ENCODE measurements at places on chromosomes 6 and 20. TPM values are rescaled to one million over a fixed set of nuclear protein-coding genes. Genes with fewer than 3 reads are reported as not detected.

DNA sequence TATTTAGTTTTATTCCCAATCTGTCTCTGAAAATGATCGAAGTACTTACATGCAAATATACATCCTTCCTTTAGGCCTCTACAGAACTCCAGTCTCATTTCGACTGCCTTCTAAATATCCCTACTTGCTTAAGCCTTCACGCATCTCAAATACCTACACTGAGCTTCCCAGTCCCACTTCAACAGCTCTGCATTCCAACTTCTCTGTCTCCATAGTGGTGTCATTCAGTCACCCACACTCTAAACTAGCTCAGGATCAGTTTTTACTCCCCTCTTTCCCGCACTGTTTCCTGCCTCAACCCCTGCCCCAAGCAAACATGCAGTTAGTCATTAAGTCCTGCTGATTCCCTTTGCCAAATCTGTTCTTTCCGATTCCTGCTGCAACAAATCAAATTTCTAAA is 91.8 kb upstream of the PREP start:
- no peak for DNase-seq

- no peak for DNase-seq
These were observed 26.5 kb downstream of the NKAIN2 start for GRCh38 chr6:123830120-123830519.

GRCh38 chr20:39829661-39830060 is 859.4 kb downstream of the MAFB start:
- DNase-seq, result no peak

GRCh38 chr6:164741938-164742451 is 567.4 kb downstream of the C6orf118 start:
- no peak for DNase-seq

DNA sequence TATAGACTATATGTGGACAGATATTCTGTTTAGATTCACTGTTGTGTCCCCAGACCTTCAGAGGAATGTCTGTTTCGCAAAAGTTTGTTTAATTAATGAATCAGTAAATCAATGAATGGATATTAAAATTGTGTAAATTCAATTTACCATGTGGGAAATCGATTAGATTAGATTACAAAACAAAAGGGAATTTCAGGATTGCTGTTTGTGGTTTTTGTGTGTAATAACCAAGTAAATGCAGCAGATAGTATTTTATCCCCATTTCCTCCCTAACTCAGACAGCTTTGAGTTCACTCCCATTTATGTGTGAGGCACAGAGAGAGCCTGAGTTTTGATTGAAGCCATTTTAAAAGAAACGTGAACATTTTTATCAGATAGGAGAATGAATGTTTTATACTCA is 214.8 kb downstream of the ADGB start:
- DNase-seq, result no peak

GRCh38 chr6:166076625-166077024 is 91.0 kb downstream of the TBXT start:
- no peak for DNase-seq

DNA sequence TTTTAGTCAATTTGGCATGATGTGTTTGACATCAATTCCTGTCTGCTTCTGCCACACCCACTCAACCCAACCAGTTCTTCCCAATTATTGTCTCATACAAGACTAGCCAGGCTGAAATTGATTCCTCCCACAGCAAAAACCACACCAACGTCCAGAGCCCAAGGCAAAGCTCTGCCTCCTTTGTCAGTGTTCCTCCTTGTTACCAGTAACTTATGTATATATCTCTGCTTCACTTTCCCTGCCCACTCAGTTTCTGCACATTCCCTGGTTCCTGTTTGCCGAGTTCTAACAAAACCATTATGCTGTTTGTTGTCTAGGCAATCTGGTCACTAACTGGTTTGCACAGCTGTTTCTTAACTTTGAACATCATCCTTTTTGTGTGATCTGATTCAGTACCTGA is 547.9 kb upstream of the PTCHD4 start:
- no peak for DNase-seq

DNA sequence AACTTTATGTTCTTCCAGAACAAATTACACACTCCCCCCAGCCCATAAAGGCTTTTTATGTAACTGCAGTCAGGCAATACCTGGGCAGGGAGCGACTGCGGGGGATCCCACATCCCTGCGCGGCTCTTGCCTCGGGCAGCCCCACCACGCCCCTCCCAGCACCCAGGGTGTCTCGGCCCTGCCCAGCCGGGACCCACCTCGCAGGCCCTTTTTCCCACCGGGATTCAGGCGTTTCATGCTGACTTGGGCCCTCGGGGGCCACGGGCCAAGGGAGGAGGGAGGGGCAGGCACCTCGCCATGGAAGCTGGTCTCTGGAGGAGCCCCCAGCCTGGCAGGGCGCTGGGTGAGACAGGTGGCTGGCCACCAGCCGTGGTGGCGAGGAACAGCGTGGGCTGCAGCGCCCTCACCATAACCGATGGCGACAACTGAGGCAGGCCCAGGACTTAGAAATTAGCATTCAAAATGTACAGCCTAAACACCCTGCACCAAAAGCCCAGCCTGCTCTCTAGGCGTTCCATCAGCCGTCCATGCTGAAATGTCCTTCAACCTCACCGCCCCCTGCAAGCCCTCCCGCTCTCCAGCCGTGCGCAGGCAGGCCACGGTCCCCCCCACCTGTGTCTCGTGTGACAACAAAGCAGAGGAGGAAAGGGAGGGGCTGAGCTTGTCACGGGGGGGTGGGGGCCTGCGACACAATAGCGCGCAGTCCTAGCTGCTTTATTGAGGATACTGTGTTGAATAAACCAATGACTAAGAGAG is 15.1 kb upstream of the FOXC1 start:
- DNase-seq, result no peak

DNA sequence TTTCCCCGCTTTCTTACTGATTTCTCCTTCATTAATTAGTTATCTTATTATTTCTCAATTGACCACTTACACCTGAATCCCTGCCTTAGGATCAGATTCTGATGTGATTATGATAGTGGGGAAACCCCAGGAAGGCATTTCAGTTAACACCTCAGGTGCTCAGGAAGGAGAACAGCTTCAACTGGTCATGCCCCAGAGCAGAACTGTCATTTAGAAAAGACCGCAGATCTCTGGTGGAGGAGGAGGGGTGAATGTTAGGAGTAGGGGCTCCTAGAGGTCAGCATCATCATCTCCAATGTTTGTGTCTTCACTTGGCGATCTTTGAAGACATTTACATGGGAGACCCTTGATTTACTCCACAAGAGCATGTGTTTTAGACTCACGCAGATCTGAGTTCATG is 44.5 kb downstream of the PROKR2 start:
- DNase-seq, result no peak

- DNase-seq, result no peak
These were observed 39.7 kb upstream of the SUPT3H start for GRCh38 chr6:45417436-45417835.

DNA sequence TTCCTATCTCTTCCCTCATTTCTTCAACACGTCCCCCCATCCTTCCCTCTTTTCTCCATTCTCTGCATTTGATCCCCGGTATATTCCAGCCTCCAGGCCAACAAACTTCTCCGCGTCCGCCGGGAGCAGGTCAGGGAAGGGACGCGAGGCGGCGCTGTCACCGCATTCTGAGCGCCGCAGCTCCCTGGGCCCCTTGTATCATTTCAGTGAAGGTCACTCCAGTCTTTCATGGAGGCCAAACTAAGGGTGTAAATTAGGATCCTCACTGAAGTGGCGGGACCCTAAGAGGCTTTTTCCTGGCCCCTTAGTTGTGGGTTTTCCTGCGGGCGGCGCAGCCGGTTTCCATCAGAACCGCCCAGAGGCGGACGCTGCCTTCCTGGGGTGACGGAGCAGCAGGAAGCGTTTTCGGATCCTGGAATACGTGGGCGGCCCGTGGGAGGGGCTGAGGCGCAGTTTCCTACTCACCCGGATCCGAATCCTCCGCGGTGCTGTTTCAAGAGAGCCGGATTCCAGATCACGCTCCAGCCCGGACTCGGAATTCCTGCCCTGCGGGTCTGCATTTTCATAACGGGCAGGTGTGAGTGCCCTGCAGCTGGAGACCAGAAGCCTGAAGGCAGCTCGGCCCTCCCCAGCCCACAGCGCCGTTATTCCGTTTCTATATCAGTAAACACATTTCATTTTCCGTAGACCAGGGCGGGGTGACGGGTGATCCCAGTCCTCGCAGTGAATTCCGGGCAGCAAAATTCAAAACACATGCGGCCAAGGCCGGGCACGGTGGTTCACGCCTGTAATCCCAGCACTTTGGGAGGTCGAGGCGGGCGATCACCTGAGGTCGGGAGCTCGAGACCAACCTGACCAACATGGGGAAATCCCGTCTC is 3.6 kb upstream of the MICA start:
- peak; percentile 97 for DNase-seq

GRCh38 chr6:75308250-75308988 is 23.8 kb upstream of the TMEM30A start:
- DNase-seq, result no peak

GRCh38 chr20:41615676-41616075 is 2.5 kb downstream of the CHD6 start:
- DNase-seq, result no peak

DNA sequence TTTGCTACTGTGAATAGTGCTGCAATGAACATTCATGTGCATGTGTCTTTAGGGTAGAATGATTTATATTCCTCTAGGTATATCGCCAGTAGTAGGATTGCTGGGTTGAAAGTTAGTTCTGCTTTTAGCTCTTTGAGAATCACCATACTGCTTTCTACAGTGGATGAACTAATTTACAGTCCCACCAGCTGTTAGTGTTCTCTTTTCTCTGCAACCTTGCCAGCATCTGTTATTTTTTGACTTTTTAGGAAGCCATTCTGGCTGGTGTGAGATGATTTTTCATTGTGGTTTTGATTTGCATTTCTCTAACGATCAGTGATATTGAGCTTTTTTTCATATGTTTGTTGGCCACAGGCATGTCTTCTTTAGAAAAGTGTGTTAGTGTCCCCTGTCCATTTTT is 40.0 kb downstream of the PLG start:
- no peak for DNase-seq

- no peak for DNase-seq
These were observed 33.4 kb downstream of the BMP6 start for GRCh38 chr6:7759320-7759719.

DNA sequence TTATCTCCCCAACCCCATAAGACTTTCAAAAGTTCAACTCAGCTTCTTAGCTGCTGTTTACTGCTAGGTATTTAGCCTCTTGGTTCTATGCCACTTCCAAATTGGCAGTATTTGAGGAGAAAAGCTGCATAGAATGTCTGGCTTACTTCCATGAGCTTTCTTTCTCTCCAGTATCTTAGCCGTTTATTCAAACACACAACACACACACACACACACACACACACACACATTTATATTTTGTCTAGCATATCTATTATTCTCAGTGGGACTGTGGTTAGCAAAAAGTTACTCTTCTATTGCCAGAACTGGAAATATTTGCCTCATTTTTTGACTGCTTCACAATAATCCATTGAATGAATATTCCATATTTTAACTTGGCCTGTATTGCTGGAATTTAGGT is 634.2 kb upstream of the IMPG1 start:
- no peak for DNase-seq

DNA sequence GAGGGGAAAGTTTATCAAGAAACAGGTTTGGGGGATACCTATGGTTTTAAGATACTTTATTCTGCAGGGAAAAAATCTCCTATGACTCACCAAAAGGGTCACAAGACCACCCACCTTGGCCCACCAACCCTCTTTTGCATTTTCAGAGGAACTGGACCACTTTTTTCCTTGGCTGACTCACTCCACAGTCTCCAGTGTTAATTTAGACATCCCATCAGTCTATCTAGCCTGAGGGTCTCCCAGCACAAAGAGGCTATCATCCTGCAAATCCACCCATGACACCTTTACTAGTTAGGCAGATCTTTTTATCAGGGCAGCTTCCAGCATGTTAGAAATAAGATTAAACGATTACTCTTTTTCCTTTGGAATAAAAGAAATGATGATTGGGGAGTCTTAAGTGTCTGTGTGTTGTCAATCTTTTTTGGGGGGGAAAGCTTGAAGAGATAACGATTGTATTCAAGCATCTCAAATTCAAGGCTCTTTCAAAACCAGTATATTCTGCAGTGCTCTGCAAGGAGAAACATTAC is 138.1 kb upstream of the RIN2 start:
- no peak for DNase-seq

DNA sequence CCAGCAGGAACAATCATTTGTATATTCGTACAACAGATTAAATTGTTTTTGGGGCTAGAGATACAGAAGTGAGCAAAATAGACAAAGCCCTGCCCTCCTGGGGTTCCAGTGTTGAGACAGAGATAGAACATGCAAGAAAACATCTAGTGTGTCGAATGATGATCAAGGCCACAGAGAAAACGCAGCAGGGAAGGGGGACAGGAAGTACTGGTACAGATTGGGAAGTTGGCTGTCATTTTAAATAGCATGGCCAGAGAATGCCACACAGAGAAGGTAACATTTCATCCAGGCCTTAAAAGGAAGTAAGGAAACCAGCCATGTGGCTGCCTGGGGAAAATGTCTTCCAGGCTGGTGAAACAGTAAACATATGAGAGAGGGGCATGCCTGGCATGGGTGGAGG is 202.6 kb upstream of the MYLIP start:
- no peak for DNase-seq

GRCh38 chr6:121222656-121223055 is 111.6 kb downstream of the TBC1D32 start:
- DNase-seq, result no peak

DNA sequence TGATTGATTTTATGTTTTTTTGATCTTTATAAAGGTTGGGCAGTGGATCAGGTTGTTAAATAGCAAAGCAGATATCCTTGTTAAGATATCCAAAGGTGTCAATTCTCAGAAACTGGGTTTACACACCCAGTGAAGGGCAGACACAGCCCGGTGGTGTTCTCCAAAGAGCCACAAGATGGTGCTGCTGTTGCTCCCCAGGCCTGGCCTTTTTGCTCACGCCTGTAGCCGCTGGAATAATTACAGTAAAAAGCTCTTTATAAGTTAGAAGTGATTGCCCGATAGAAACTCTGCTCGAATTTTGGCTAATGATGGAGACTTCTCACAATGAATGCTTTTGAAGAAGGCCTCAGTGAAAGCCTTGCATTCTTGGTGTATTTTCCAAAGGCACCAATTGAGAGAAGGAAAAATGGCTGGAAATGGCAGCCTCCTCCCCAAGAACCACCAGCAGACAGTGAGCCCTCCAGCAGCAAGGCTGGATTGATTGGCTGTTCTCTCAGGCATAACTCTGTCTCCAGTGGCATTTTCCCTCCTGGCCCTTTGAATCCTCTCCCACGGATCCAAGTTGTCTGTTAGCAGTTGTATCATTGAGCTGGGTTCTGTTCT is 120.5 kb upstream of the CHD6 start:
- DNase-seq, result no peak

GRCh38 chr20:39993742-39994141 is 695.3 kb downstream of the MAFB start:
- DNase-seq, result no peak

ECI2 gene
- 61.2 TPM for polyA plus RNA-seq

CEP250 gene
- polyA plus RNA-seq, result 6.6 TPM

SRSF12 gene
- not detected for polyA plus RNA-seq

HLA-DRB1 gene
- polyA plus RNA-seq, result 414 TPM

LAMA2 gene
- 0.46 TPM for polyA plus RNA-seq

ZBTB46 gene
- 0.60 TPM for polyA plus RNA-seq

SNAP25 gene
- polyA plus RNA-seq, result 0.46 TPM

CRYBG1 gene
- 10.2 TPM for polyA plus RNA-seq

KIF6 gene
- 0.32 TPM for polyA plus RNA-seq

ECT2L gene
- not detected for polyA plus RNA-seq

POLR3F gene
- 5.4 TPM for polyA plus RNA-seq

LTB gene
- 90.8 TPM for polyA plus RNA-seq

RUNX2 gene
- polyA plus RNA-seq, result 2.5 TPM

SMIM13 gene
- polyA plus RNA-seq, result 2.8 TPM

EXOC2 gene
- 5.4 TPM for polyA plus RNA-seq

NFATC2 gene
- 1.4 TPM for polyA plus RNA-seq

ZNF451 gene
- 12.3 TPM for polyA plus RNA-seq

BFSP1 gene
- 0.60 TPM for polyA plus RNA-seq

BTNL2 gene
- not detected for polyA plus RNA-seq

IL17F gene
- polyA plus RNA-seq, result not detected

E2F1 gene
- polyA plus RNA-seq, result 5.1 TPM

MLIP gene
- 0.31 TPM for polyA plus RNA-seq

Data from sigmoid colon (tissue), 7 donors.